Right kidney (tissue), 9 donors: ENCODE measurements at places on chromosomes 2 and 18.

- DNase-seq: no peak
These were observed 119.3 kb downstream of the PRKCE start for GRCh38 chr2:45770811-45771210.

GRCh38 chr2:189412330-189412953 lies 28.8 kb upstream of the WDR75 start:
- DNase-seq: peak; percentile 10

- no peak for DNase-seq
These were observed 41.1 kb downstream of the LDAH start for GRCh38 chr2:20781656-20782265.

DNA sequence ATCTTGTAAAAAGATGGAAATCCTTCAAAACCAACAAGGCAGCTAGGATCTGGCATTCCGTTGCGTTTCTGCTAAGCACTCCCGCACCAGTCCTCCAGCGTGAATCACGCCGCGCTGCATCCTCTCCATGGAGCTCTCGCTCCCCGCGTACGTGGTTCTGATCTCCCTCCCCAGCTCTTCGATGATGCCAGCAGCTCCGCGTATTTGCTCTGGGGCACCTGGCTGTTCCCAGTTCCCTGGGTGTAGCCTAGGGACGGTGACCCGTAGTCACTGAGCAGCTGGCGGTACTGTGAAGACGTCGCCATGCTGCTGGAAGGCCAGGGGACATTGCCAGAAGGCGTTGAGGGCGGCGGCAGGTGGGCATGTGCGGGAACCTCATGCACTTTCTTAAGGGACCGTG lies 407.5 kb downstream of the RNF144A start:
- no peak for DNase-seq

DNA sequence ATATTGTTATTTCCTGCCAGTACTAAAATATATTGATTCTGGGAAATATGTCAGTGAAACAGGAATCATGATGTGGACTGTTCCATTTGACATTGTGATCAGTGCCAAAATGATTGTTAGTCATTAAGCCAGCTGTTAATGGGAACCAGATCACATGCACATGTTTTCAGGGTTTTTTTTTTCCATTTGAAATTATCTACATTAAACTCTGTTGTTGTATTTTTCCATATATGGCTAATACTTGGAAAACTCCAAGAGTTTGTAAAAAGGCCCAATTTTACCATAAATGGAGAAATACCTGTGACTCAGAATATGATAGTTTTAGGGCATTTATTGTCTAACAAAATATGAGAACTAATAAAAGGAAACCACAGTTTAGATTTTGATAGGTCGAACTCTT lies 13.4 kb downstream of the ITGAV start:
- no peak for DNase-seq

DNA sequence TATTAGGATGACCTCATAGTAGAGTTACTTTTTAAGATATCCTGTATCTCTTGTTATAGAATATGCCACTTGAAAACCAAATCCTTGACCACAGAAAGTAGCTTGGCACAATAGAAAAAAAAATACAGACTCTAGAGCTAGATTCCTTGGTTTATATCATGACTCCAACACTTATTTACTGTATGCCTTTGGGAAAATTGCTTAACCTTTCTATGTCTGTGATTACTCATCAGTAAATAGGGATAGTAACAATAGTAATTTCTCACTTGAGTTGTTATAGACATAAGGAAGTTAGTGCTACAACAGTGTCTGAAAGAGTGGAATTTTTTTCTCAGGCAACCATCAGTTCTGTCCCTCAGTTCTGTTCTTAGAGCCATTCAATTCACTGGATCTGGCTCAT lies 193.8 kb downstream of the GULP1 start:
- DNase-seq: no peak

DNA sequence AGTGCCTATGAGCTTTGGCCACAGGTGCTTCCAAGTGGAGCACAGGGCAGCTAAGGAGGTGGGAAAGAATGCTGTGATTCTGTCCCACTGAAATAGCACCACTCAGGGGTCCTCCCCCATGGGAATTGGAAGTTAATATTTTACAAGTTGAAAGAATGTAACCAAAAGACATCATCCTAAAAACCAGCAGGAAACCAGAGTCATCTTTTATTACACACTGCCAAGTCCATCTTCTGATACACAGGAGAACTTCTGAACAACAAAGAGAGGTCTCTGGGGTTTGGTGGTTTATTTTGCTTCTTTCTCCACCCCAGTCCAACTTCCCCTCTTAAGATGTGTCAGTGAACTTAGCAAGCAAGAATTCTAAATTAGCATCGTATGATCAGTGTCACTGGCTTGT lies 47.7 kb downstream of the COLEC12 start:
- no peak for DNase-seq

DNA sequence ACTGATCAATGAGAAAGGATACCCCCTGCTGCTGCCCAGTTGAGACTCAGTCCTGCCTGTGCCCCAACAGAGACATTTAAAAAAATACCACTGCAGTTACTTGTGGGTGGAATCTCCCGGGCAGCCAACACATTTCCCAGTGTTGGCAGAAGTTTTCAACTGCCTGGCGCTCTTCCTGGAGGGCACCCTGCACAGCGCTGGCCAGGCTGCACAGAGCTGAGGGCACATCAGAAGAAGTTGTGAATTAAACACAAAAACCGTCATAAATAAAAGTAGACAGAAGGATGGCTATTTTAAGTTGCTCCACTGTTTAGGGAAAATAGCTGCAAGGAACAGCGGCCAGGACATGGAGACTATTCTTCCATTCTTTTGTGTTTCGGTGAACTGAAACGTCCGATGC lies 110.2 kb upstream of the THOC1 start:
- DNase-seq: no peak

GRCh38 chr2:215505044-215505786 lies 69.3 kb upstream of the FN1 start:
- no peak for DNase-seq

DNA sequence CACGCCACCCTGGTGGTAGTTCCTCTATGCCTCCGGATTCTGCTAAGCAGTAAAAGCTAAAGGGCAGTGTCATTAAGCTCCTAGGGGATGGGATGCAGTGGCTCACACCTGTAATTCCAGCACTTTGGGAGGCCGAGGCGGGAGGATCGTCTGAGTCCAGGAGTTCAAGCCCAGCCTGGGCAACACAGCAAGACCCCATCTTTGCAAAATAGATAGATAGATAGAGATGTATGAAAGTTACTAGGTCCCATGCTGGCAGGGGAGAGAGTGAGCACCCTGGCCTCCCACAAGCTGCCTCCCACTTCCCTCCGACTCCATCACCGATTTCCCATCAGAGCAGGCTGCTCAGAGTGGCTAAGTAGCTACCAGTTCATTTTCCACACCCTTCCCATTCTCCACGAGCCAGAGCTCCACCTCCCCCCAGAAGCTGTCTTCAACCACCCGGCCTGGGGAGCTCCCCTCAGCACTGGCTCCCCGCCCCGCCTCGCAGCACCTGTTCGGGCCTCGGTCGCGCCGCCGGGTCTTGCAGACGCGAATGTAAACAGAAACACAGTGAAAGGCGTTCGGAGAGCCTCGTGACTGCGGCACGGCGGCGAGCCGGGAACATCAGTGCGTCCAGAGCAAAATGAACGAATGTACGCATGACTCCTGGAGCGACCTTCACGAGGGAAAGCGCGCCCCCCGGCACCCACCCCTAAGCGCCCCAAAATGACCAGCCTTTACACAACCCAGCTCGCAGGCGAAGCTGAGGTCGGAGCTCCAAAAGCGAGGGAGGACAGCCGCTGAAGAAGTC lies 598 bp upstream of the CEP68 start:
- peak; percentile 88 for DNase-seq

GRCh38 chr2:100905132-100905805 lies 85.3 kb downstream of the NPAS2 start:
- DNase-seq: no peak

DNA sequence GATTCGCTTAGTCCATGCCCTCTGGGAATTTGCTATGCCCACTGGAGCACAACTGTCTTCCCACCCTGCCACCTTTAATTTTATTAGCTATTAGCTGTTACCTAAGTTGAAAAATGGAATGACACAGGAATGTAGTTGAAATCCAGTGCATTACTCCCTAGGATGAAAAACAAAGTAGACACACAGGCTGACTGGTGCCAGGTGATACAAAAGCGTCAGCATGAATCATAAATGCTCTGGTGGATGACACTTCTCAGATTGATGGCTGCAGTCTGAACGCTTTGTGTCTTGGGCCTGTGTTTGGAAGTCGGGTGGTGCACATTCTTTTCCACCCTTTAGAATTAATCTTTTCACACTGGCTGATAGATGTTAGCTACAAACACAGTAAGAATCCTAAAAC lies 802.0 kb downstream of the DCC start:
- no peak for DNase-seq

- DNase-seq: no peak
These were observed 390.7 kb upstream of the TMEFF2 start for GRCh38 chr2:192585418-192585817.

DNA sequence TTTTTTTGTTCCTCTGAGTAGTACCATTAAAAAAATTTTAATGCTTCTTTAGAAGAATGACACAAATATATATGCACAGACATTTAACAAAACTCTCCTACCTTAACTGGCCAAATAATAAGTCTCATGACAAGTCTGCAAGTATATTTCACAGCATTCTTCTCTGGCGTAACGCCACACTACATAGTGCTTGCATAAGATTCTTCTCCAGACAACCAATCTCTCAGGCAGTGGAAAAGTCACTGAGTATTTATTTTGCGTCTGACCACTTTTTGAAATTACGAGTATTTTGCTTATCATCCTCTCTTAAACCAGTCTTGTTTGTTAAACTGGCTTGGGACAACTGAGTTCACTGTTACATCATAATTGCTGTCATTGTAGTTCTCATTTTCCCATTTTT lies 749.2 kb downstream of the ADCYAP1 start:
- no peak for DNase-seq

GRCh38 chr2:157843935-157844334 lies 32.2 kb downstream of the ACVR1 start:
- no peak for DNase-seq

- no peak for DNase-seq
These were observed 345.8 kb upstream of the TFPI start for GRCh38 chr2:187900021-187900420.

- no peak for DNase-seq
These were observed 47.3 kb downstream of the TCF7L1 start for GRCh38 chr2:85180322-85181133.

DNA sequence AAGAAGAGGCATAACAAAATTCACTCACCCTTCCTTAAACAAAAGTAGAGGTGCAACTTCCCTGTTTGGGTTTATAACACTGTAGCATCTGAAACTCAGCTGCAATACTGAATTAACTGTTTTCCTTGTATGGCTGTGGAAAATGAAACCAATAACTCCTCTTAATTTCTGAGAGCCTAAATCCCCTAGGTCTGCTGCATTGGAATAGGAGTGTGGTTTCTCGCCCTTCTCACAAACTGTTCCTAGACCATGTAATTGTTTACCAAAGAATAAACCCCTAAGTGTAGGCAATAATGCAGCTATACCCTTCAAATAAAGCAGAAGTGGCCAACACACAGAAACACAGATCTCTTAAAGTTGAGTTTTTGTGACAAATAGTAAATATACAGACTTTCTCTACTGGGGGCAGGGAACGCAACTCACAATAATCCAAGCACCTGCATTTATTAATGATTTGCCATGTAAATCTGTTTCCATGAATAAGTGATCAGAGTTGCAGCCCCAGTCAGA lies 52.0 kb downstream of the RASGRP3 start:
- no peak for DNase-seq

GRCh38 chr18:13191779-13192178 lies 26.8 kb upstream of the LDLRAD4 start:
- no peak for DNase-seq

DNA sequence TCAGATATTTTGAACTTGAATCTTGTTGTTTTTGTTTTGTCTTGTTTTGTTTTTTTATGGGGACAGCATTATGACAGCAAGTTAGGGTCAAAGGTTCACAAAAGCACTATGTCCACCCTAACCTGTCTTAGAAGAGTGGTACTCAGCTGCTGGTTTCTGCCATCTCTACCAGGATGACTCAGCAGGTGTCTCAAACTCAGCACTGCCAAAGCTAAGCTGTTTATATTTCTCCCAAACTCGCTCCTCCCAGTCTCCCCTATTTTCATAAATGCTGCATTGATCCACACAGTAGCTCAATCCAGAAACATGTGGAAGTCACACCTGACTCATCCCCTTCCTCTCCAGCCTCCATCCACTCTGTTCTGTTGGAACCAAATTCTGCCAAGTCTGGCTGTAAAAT lies 134.9 kb downstream of the ZBTB7C start:
- no peak for DNase-seq

DNA sequence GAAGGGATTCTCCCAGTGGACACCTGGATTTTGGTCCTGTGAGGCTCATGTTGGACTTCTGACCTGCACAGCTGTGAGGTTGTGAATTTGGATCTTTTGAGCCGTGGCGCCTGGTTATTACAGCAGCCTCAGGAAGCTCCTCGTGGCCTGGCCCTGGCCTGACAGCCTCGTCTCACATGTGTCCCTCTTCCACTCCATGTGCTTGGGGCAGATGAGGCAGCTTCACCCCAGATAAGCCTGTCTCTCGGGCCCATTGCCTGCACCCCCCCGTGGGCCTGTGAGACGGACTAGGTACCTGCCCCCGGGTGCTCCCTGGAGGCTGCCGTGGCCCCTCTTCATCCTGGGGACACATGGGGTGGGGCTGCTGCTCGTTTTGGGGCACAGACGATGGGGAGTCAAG lies 51.2 kb downstream of the CTDP1 start:
- DNase-seq: no peak

- no peak for DNase-seq
These were observed 5.0 kb upstream of the MRPL19 start for GRCh38 chr2:75641587-75641986.

GRCh38 chr18:34880882-34881834 lies 160.1 kb upstream of the MAPRE2 start:
- DNase-seq: no peak

GRCh38 chr2:194486326-194486725 lies 1170.7 kb upstream of the SLC39A10 start:
- DNase-seq: no peak

GRCh38 chr2:52084759-52085158 lies 1052.8 kb upstream of the NRXN1 start:
- no peak for DNase-seq

DNA sequence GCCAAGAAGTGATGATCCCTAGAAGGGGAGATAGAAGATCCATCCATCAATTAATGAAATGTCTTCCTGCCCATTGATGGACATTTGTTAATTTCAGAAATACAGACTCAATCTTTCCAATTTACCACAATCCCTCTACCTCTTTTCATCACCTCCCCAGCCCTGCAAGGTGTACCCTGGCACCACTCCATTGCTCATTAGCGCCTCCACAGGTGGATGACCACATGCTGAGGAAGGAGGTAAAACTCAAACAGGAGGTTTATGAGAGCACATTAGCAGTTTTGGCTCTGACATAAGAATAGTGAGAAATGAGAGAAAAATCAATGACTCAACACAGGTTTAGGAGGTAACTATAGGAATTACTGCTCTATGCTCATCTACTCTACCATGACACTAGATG lies 208.0 kb downstream of the C1D start:
- no peak for DNase-seq

DNA sequence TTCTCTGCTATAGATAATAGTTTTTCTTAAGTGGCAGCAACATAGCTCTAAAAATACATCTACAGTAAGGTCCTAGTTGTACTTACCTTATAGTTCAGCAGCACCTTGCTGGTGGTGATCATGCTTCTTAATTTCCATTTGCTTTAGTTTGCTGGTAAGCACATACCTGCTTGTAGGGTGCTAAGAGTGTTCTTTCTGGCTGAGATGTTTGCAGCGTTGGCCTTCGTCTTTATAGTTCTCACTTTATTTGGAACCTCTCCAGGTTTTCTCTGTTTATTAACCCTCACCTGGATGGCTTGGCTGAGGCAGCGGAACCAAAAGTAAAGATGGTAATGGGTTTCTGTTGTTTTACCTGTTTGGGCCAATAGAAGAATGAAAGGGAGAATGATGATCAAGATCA lies 123.6 kb upstream of the EFEMP1 start:
- no peak for DNase-seq
